Activated naive CD4-positive, alpha-beta T cell treated with anti-CD3 and anti-CD28 coated beads for 36 hours (primary cell): ENCODE measurements at places on chromosomes 13 and 19. TPM values are rescaled to one million over a fixed set of nuclear protein-coding genes. Genes with fewer than 3 reads are reported as not detected.

DNA sequence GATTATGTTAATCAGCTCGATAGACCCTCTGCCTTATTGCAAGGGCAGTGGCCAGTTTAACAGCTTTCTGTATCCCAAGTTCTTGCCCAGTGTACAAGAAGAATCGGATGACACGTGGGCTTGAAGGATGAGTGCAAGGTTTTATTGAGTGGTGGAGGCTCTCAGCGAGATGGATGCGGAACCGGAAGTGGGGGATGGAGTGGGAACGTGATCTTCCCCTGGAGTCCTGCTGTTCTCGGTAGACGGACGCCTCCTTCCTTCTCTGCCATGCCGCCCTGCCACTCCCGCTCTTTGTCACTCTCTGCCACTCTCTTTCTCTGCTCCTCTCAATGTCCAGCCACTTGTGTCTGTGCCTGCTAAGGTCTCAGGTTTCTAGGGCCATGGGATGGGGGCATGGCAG, 21.0 kb downstream of the RFXAP start:
- no peak for DNase-seq

GRCh38 chr19:1774989-1775772, 21.9 kb downstream of the ONECUT3 start:
- DNase-seq = no peak

GRCh38 chr13:27259831-27260230, 8.5 kb downstream of the RPL21 start:
- DNase-seq = no peak

DNA sequence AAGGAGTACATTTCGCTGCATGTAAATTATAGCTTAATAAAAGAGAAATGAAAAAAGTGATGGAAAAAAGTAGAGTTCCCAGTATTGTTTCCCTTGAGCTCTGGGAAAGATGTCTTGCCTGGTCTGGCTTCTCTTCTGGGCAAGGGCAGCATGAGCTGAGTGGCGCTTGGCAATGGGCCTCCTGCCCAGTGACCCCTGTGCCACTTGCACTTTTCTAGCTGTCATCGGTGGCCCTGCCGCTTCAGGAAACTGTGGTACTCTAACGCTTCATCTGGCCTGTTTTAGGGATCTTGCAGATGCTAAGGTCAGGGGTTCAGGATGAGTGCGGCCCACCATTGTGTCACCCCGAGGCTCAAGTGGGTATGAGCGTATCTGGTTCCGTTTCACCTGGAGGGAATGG, 161.4 kb downstream of the MTUS2 start:
- no peak for DNase-seq

DNA sequence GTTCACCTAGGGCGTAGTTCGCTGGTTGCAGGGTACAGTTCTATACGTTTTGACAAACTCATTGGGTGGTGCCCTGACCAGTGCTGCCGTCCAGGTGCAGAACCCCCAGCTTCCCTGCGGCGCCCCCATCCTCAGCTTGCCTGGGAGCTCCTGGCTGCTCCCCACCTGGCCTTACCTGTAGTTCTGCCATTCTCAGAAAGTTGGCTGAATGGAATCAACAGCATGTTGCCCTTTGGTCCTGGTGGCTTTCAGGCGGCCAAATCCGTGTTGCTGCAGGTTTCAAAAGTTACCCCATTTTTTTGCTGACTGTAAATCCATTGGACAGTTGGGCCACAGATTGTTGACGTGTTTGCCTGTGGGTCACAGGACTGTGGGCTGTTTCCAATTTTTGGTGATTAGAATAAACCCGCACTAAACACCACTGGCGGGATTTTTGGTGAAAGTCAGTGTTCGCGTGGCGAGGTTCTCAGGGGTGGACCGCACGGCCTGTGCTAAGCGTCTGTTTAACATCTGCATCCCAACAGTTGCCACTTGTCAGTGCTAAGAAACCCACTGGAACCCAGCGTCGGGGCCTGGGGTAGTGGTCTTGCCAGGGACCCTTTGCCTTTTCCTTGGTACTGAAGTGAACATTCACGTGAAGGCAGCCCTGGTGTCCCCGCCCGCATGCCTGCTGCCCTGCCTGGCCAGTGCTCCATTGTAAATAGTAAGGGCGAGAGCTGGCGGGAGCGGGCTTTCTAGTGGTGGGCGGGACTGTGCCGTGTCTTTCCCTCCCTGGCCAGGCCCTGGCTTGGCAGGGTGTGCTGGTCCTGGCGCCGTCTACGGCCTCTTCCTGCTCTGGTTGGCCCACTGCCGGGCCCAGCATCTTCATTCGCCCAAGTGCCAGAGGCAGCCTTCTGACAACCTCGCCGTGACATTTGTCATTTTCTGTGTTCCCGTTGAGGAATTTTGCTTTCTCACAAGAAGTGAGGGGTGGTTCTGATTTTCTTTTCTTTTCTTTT, 3.3 kb downstream of the DOT1L start:
- no peak for DNase-seq

DNA sequence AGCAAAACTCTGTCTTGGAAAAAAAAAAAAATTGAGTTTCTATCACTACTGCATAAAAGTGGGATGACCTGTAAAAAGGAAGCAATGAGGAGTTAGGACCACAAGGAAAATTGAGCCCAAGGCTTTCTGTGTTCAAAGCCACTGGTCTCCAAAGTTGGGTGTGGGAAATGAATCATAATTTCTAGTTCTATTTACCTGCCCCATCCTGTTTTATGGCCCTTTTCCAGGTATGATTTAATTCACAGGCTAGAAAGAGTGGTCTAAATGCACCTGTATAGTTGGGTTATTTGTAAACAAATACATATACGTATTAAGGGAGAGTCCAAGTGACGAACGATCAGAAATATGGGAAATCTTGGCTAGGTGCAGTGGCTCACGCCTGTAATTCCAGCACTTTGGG, 5.9 kb upstream of the DCAF15 start:
- no peak for DNase-seq

DNA sequence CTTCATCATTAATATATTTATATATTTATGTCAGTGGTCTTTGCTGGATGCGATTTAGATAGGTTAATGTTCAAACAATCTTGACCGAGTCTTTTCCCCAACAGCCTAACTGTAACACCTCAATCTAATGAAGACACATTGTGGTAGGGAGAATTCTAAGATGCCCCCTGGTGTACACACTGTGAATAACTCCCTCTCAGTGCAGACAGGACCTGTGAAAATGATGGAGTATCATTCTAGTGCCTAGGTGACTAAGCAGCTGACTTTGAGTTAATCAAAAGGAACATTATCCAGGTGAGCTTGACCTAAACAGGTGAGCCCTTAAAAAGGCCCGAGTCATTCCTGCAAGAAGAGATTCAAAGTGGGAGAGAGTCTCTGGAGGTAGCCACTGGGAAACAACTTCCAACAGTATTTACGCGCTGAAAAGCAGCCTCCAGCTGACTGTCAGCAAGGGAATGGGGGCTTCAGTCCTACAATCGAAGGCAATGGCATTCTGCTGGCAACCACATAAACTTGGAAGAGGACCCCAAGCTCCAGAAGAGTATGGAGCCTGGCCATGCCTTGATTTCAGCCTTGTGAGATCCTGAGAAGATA, 28.0 kb upstream of the KBTBD7 start:
- DNase-seq = peak; percentile 78

GRCh38 chr19:33306853-33307792, 4.8 kb upstream of the CEBPA start:
- DNase-seq = no peak

DNA sequence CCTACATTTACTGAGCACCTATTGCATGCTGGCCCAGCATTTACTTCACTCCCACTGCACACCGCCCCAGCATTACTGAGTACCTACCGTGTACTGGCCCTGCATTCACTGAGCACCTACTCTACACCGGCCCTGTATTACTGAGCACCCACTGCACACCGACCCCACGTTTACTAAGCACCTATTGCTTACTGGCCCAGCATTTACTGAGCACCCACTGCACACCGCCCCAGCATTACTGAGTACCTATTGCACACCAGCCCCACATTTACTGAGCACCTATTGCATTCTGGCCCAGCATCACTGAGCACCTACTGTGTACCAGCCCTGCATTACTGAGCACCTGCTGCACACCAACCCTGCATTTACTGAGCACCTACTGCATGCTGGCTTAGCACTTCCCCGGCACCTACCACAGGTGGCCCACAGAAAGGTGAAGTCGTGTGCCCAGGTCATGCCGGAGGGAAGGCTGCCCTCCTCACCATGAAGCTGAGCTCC, 6.9 kb downstream of the TPGS1 start:
- DNase-seq = no peak

DNA sequence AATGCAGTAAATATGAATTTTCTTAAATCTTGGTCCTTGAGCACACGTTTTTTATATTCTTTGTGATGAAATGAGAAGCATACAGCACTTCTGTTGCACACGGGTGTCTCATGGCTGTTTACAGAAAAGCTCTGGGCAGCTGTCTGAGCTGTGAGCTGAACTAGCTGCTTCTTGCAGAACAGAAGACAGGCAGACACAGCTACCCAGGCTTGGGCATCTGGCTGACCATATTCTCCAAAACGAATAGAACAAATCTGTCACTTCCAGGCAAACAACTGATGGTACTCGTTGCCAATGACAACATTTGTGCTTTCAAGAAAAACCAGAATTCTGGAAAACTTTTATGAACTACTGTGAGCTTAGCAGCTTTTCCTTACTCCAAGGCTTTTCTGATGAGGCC, 16.2 kb downstream of the PCID2 start:
- DNase-seq = no peak

- DNase-seq = no peak
Measured at GRCh38 chr13:51093574-51093973, 17.5 kb downstream of the C13orf42 start.

DNA sequence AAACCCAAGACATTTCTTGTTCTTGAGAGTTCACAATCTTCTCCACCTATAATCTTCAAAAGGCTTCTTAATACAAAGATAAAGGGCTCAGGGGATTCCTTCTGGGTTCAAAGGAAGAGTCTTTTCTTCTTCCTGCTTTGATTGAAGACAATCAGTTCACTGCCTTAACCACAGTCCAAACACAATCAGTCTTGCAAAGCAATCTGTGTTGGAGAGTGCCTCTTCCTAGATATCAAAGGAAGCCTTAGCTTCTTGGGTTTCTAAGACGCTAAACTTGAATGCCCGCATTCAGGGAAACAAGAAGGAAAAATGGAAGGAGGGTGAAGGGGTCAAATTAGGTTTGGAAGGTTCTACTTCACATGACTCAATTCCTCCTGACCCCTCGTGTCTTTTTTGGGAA, 27.2 kb downstream of the RANBP3 start:
- DNase-seq = no peak

DNA sequence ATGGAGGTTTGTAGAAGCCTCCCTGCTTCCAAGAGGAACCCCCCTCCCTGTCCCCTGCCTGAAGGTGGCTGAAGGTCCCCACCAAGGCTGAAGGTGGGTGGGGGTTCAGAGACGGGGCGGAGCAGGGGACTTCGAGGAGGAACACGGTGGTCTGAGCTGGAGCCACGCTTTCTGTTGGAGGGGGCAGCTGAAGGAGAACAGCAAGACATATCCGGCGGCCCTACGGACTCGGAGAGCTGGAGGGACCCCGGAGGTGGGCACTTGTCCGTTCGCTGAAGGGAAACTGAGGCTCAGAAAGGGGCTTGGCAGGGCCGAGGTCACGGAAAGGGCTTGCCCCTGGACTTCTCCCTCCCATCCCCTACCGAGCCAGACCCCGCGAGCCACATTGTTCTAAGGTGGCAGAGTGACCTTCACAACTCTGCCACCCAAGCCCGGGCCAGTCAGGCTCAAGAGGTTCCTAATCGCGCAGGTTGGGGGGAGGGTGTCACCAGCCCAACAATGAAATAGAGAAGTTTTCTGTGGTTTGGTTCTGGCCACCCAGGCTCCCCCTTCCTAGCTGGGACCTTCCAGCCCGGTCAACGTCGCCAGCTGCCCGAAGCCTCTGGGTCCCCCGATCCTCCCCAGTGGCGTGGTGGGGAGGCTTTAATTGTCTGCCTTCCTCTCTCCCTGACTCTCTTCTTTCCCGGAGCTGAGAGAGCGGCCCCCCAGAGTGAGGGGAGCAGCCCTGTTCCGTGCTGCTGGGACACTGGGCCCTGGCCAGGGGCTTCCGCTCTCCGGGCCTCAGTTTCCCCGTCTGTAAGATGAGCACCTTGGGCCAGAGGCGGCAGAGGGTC, 15.5 kb upstream of the KCNN1 start:
- no peak for DNase-seq

- peak; percentile 51 for DNase-seq
Measured at GRCh38 chr19:54158812-54159351, 639 bp downstream of the LENG1 start.

DNA sequence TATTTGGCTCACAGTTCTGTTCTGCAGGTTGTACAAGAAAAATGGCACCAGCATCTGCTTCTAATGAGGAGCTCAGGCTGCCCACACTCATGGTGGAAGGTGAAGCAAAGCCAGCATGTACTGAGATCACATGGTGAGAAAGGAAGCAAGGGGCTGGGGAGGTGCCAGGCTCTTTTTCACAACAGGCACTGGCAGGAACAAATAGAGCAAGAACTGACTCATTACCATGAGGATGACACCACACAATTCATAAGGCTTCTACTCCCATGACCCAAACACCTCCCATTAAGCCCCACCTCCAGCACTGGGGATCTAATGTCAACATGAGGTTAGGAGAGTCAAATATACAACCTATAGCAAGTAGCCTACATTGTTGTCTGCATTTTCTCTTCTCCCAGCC, 522.6 kb downstream of the RFC3 start:
- DNase-seq = no peak

GRCh38 chr19:3097442-3097871, 3.3 kb downstream of the GNA11 start:
- no peak for DNase-seq

- DNase-seq = no peak
Measured at GRCh38 chr19:55676383-55676782, 1.4 kb downstream of the EPN1 start.

DNA sequence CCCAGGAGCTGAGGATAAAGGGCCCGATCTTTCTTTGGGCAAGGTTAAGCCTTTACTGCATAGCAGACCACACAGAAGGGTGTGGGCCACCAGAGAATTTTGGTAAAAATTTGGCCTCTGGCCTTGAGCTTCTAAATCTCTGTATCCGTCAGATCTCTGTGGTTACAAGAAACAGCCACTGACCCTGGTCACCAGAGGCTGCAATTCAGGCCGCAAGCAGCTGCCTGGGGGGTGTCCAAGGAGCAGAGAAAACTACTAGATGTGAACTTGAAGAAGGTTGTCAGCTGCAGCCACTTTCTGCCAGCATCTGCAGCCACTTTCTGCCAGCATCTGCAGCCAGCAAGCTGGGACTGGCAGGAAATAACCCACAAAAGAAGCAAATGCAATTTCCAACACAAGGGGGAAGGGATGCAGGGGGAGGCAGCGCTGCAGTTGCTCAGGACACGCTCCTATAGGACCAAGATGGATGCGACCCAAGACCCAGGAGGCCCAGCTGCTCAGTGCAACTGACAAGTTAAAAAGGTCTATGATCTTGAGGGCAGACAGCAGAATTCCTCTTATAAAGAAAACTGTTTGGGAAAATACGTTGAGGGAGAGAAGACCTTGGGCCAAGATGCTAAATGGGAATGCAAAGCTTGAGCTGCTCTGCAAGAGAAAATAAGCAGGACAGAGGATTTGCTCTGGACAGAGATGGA, 8.4 kb upstream of the CEACAM19 start:
- no peak for DNase-seq

Gene MBNL2
- total RNA-seq = 18.8 TPM

Gene KLK5
- total RNA-seq = not detected

Gene CYP2A6
- not detected for total RNA-seq

Gene PLPPR3
- not detected for total RNA-seq

Gene LYPD3
- total RNA-seq = 1.6 TPM

Gene DMKN
- 1.7 TPM for total RNA-seq

Gene OSCAR
- total RNA-seq = 0.17 TPM

Gene FCER2
- 0.89 TPM for total RNA-seq

Gene ATF5
- 8.0 TPM for total RNA-seq

Gene ZNF816
- total RNA-seq = 10.4 TPM

Gene ZNF256
- total RNA-seq = 4.4 TPM

Gene METTL21C
- total RNA-seq = not detected

Gene DIRAS1
- 0.07 TPM for total RNA-seq

Gene SUPT20H
- 51.0 TPM for total RNA-seq

Gene OR1M1
- not detected for total RNA-seq

Gene SULT2B1
- total RNA-seq = not detected

Gene IFNL4
- not detected for total RNA-seq
